ENCODE measurements at places on chromosomes 5 and 9.

DNA sequence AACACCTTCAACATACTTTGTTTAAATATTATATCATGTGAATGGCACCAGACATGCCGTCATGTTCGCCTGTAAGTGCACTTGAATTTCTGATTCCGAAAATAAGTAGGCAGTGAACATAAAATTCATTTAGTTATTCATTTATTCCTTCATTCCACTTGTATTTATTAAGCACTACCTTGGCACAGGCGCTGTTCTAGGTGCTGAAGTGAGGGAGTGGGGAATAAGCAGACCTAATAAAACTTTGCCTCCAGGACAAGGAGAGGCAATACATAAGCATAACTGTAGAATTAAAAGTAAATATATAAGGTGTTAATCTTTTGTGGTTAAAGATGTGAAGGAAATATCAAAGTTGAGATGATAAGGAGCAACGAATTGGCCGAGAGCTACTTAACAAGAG is 297.4 kb downstream of the TENT4A start:
- no peak for DNase-seq

DNA sequence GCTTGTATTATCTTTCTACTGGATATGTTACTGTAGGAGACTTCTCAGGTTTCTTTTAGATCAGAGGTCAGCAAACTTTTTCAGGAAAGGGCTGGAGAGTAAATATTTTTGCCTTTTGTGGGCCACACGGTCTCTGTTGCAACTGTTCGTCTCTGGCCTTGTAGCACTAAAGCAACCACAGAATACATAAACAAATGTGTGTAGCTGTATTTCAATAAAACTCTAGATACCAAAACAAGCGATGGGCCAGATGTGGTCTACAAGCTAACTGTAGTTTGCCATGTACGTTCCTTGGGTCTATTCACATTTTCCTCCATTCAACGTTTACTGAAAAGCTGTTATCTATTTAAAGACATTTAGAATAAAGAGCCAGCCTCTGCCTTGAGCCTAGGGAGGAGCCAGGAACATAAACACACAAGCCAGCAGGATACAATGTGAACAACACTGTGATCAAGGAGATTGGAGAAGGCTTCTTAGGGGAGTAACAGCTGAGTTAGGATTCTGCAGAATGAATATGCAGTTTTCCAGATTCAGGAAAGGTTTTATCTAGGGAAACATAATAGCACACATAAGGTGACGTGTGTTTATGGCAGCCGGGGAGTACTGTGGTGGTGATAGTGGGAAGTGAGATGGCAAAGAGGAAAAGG is 33.0 kb upstream of the HOMER1 start:
- no peak for DNase-seq

DNA sequence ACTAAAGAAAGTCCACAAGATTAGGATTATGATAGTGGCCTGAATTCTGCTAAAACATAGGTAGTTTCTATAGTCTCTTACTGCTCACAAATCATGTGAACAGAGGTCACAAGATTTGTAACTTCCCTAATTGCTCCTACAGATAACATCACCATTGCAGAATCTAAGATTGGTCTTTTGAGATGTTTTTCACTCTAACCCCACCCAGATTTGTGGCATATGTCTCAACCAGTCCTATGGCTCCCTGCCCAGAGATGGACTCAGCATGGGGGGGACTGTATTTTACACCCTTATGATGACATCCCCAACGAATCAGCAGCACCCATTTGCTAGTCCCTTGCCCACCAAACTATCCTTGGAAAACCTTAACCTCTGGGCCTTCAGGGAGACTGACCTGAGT is 1046.2 kb downstream of the CDH12 start:
- no peak for DNase-seq

DNA sequence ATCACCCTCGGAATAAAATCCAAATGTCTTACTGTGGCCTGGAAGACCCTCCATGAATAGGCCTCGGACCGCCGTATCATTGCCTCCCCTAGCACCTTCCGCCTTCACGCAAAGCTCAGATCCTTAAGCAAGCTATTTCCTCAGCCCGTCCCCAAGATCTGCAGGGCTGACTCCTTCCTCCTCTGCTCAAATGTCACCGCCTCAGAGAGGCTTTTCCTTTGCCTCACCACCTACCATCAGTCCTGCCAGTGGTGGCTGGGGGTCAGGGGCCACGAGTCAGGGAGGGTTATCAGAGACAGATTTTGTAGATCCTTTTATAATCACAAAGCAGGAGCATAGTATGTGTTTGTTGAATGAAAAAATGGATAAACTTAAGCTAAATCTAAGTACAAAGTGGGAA is 74.4 kb upstream of the KIF2A start:
- DNase-seq, result no peak

GRCh38 chr9:93809204-93809940 is 145.8 kb downstream of the BARX1 start:
- no peak for DNase-seq

GRCh38 chr9:134561427-134562145 is 80.0 kb upstream of the COL5A1 start:
- no peak for DNase-seq

DNA sequence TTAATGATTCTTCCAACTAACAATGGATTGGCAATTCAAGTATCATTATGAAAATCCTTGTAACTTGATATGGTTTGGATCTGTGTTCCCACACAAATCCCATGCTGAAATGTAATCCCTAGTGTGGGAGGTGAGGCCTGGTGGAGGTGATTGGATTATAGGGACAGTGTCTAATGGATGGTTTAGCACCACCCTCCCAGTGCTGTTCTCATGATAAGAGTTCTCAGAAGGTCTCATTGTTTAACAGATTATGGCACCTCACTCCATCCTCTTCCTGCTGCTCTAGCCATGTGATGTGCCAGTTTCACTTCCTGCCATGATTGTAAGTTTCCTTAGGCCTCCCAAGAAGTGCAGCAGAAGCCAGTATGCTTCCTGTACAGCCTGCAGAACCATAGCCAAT is 1116.2 kb upstream of the EDIL3 start:
- no peak for DNase-seq

DNA sequence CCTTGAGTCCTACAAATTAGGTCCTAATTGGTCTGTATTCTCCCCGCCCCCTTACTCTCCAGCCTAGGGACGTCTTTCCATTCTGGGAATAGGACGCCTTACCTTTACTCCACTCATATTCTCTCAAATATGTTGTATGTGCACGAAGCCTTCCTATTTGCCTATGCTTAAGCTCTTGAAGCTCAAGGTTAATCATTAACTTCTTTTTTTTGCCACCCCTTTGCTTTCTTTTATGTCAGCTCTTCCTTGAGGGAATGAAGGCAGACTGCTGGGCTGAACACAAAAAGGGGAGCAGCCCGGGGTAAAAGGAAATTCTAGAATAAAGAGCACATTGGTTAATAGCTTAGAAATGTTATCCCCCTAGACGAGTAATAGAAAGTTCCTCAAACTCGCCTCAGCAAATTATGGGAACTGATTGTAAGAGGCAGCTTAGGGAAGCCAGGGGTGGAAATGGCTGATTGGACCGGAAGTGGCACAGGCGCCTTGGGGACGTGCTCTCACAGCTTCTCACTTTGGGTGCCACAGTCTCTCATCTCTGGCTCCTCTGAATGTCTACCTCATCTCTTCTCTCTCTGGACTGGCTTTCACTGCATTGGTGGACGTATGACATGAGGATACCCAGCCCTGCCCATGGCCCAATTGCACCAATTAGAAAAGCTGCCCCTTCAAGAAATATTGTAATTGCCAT is 122.3 kb upstream of the IL12B start:
- DNase-seq, result no peak

- no peak for DNase-seq
Measured at GRCh38 chr9:2150338-2150737, 135.2 kb downstream of the SMARCA2 start.

DNA sequence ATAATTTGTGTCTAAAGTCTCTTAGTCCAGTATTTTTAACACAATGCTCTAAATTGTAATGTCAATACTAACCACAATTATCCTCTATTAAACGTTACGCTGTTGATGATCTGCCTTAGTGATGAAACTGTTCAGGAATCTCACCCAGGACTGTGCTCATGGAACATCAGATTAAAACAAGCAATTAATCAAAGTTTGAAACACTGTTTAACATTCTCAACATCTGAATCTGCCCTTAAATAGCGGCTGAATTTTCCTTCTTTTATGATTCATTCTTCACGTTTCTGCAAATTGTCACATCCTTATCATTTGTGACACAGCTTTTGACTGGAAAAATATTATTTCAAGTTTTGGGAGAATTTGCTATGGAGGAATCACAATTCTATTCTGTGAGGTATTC is 113.8 kb downstream of the MARCHF11 start:
- no peak for DNase-seq

GRCh38 chr9:18390393-18390792 is 83.6 kb upstream of the ADAMTSL1 start:
- no peak for DNase-seq

- no peak for DNase-seq
Measured at GRCh38 chr5:112257976-112258375, 161.1 kb downstream of the EPB41L4A start.

- no peak for DNase-seq
Measured at GRCh38 chr5:156188016-156188415, 138.9 kb upstream of the SGCD start.

- no peak for DNase-seq
Measured at GRCh38 chr5:38414348-38414747, 142.1 kb downstream of the LIFR start.

- no peak for DNase-seq
Measured at GRCh38 chr9:88954066-88954465, 37.2 kb upstream of the S1PR3 start.

- no peak for DNase-seq
Measured at GRCh38 chr9:129894120-129894823, 59.0 kb downstream of the USP20 start.

Data from stimulated activated CD8-positive, alpha-beta memory T cell treated with anti-CD3 and anti-CD28 coated beads, Interleukin-7, amount 100 ng/mL, for 1 hour (primary cell).